ENCODE measurements at places on chromosomes 5 and 9. TPM values are rescaled to one million over a fixed set of nuclear protein-coding genes. Genes with fewer than 3 reads are reported as not detected.

C5orf22 gene
- 11.8 TPM for total RNA-seq

PCDHA10 gene
- total RNA-seq, result not detected

GRCh38 chr9:7108936-7109335 is 351.2 kb downstream of the KDM4C start:
- no peak overlapping the region for H3K4me3 ChIP-seq
- peaks cover 3% of the 10 kb centered on the region for H3K36me3 ChIP-seq
- H3K4me1 ChIP-seq, result peaks cover 15% of the 10 kb centered on the region
- no peak overlapping the region for H3K27ac ChIP-seq
- DNase-seq, result no peak

- no peak for DNase-seq
- no peak overlapping the region for H3K4me3 ChIP-seq
- no peaks in the 10 kb centered on the region for H3K36me3 ChIP-seq
- no peaks in the 10 kb centered on the region for H3K4me1 ChIP-seq
Observed at GRCh38 chr5:161311965-161312364, 234.6 kb downstream of the GABRB2 start.

TSSK1B gene
- total RNA-seq, result not detected

SPATA31D4 gene
- not detected for total RNA-seq

SMIM33 gene
- total RNA-seq, result 0.13 TPM

DNA sequence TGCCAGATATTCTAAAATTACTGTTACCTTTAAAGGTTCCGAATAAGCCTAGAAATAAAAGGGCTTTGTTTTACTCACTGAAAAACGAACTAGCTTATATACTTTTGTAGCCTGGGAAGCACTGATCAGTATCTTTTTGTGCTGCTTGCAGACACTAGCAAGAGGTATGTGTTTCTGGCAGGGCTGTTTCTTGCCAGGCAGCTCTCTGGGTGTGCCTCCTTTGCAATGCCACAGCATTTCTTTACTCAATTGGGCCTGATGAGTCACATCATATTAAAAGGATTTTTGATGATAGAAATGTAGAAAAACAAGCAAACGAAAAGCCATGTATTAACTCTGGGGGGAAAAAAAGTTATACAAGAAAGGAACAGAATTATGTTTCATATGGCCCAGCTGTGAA is 35.6 kb downstream of the CD180 start:
- peaks cover 56% of the 10 kb centered on the region for H3K4me1 ChIP-seq
- no peaks in the 10 kb centered on the region for H3K36me3 ChIP-seq
- H3K27me3 ChIP-seq, result no peaks in the 10 kb centered on the region
- peak overlapping the region; percentile 83 for H3K4me3 ChIP-seq
